Suppressor macrophage treated with lipopolysaccharide for 1 hour (primary cell): ENCODE measurements at places on chromosomes 11 and 22.

DNA sequence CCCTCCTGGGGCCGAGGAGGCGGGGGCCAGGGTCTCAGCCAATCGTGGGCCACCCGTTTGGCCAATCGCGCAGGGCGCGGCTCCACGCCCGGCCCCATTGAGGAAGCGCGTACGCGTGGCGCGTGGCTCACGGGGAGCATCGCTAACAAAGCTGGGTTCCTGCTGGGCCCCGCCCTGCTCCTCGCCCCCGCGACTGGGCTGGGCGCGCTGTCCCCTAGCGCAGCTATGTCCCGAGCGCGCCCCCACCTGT is 614 bp upstream of the ASCL2 start:
- DNase-seq: peak; percentile 84

DNA sequence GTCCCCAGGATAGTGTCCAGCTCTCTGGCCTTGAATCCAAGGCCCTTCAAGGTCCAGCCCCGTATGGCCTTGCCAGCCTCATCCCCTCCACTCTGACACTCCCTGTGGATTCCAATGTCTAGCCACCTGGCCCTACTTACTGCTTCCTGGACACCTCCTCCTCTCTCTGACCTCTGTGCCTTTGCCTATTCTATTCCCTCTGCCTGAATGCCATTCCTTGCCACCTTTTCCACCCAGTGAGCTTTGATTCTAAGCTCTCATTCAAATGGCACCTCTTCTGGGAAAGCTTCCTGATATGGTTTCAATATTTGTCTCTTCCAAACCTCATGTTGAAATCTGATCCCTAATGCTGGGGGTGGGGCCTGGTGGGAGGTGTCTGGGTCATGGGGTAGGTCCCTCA is 31.9 kb upstream of the TTLL12 start:
- DNase-seq: no peak

DNA sequence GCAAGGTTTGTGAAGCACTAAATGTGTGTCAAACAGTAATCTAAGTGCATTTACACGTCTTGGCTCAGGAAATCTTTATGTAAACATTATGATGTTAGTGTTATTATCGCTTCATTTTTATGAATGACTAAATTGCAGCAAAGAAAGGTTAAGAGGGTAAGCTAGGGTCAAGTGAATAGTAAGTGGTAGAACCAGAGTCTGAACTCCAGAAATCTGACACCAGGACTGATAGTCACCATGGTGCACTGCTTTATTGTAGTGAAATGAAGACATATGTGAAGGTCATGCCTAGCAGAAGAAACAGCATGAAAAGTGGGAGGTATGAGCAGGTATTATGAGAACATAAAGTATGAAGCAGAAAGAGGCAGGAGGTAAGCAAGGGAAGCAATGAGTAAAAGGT is 368.7 kb upstream of the TENM4 start:
- DNase-seq: no peak

- no peak for DNase-seq
Measured at GRCh38 chr11:11403763-11404725, 51.0 kb upstream of the CSNK2A3 start.

- DNase-seq: peak; percentile 74
Measured at GRCh38 chr11:94602430-94603372, 35.5 kb downstream of the PIWIL4 start.

DNA sequence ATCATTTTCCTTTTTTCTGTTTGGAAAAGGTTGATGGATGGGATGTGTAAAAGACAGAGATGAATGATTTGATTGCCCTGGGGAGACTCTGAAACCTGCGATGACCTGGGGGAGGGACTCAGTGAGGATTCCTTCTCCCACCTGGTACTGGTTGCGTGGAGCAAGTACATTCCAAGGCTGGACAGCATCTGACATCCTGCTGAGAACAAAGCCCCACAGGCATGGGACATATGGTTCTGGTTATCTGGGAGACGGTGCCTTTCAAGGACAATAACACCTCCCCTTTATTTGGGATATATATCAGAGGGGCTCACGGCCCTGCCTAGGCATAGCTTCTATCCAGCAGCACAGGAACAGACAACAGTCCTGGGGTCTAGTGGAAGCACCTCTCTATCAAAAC is 527.8 kb downstream of the METTL15 start:
- DNase-seq: no peak

- no peak for DNase-seq
Measured at GRCh38 chr11:45752106-45752505, 52.8 kb upstream of the SLC35C1 start.

GRCh38 chr11:1484695-1485503 is 1.7 kb downstream of the MOB2 start:
- no peak for DNase-seq

- DNase-seq: no peak
Measured at GRCh38 chr22:44982445-44982844, 27.4 kb downstream of the PHF21B start.

- peak; percentile 14 for DNase-seq
Measured at GRCh38 chr11:94131047-94131717, 2.5 kb downstream of the PANX1 start.

GRCh38 chr22:48844056-48844675 is 983.5 kb downstream of the BRD1 start:
- no peak for DNase-seq

DNA sequence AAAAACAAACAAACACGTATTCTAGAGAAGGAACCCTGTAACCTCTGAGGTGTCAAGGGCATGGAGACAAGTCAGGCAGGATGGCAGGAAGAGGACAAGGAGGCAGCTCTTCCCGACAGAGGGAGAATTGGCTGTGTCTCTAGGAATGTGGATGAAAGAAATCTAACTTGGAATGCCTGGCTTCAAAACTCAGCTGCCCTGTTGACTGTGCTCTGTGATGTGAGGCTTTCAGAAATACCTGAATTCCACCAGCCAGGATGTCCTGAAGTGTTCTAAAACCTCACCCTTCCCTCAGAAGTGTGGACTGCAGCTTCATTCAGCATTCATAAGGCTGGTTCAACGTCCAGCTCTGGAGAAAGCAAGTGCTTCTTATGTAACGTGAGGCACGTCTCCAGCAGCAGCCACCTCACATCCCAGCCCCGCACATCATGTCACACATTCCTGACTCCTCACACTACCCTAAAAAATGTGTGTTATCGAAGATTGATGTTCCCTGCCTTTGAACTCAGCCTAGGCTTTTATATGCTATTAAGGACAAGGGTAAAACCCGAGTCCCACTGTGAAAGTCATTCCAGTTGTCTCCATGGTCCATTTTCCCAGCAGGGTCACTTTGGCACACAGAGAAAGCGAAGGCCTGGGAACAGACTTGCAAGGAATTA is 398.9 kb downstream of the ETS1 start:
- DNase-seq: no peak

- DNase-seq: no peak
Measured at GRCh38 chr11:117649296-117650055, 147.5 kb downstream of the DSCAML1 start.

GRCh38 chr11:62540804-62541701 is 5.6 kb downstream of the AHNAK start:
- peak; percentile 80 for DNase-seq

- DNase-seq: no peak
Measured at GRCh38 chr11:85464283-85464682, 162.9 kb downstream of the DLG2 start.

GRCh38 chr22:47180796-47181195 is 418.3 kb downstream of the TBC1D22A start:
- DNase-seq: no peak

GRCh38 chr11:62186195-62186594 is 3.8 kb upstream of the SCGB1D1 start:
- DNase-seq: no peak
